Activated T-helper 1 cell treated with anti-CD3 and anti-CD28 coated beads, Interleukin-12 subunit alpha, Interleukin-12 subunit beta, Interleukin-2, Interleukin-4 antibody, amounts not matched to agents 30 ng/mL and 10 ng/mL and 1 ng/mL, durations not matched to agents 14 hours and 24 hours and 36 hours (primary cell): ENCODE measurements at places on chromosomes 4 and X. TPM values are rescaled to one million over a fixed set of nuclear protein-coding genes. Genes with fewer than 3 reads are reported as not detected.

H2BW2 gene
- not detected in 2 replicates for total RNA-seq

DNA sequence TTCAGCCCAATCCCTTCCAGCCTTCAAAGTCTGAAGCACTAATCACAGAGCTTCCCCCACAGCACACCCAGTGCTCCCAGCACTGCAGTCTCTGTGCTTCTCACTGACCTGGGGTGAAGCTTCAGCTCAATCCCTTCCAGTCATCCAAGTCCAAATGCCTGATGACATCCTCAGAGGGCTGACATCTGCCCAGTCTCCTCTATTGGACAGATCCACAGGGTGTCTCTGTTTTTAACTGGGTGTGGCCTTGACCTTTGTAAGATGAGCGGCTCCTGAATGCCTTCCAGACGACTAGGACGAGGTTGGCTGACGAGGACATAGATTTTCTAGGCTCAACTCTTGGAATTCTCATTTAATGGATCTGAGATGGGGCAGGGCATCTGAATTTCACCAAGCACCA lies 7.6 kb upstream of the SLC2A9 start:
- H3K4me1 ChIP-seq = peaks cover 16% of the 10 kb centered on the region
- no peak overlapping the region for H3K4me3 ChIP-seq
- H3K36me3 ChIP-seq = no peaks in the 10 kb centered on the region
- no peak for DNase-seq
- H3K27ac ChIP-seq = no peak overlapping the region

GRCh38 chrX:56733459-56734046 lies 4.5 kb downstream of the NBDY start:
- DNase-seq = peak; percentile 12
- H3K27me3 ChIP-seq = no peaks in the 10 kb centered on the region
- H3K36me3 ChIP-seq = peaks cover 16% of the 10 kb centered on the region

- H3K27ac ChIP-seq = no peak overlapping the region
- H3K36me3 ChIP-seq = no peaks in the 10 kb centered on the region
- peaks cover 1% of the 10 kb centered on the region for H3K27me3 ChIP-seq
- no peak for DNase-seq
- no peak overlapping the region for H3K4me3 ChIP-seq
Observed at GRCh38 chrX:68878977-68879645, 50.3 kb downstream of the EFNB1 start.

DNA sequence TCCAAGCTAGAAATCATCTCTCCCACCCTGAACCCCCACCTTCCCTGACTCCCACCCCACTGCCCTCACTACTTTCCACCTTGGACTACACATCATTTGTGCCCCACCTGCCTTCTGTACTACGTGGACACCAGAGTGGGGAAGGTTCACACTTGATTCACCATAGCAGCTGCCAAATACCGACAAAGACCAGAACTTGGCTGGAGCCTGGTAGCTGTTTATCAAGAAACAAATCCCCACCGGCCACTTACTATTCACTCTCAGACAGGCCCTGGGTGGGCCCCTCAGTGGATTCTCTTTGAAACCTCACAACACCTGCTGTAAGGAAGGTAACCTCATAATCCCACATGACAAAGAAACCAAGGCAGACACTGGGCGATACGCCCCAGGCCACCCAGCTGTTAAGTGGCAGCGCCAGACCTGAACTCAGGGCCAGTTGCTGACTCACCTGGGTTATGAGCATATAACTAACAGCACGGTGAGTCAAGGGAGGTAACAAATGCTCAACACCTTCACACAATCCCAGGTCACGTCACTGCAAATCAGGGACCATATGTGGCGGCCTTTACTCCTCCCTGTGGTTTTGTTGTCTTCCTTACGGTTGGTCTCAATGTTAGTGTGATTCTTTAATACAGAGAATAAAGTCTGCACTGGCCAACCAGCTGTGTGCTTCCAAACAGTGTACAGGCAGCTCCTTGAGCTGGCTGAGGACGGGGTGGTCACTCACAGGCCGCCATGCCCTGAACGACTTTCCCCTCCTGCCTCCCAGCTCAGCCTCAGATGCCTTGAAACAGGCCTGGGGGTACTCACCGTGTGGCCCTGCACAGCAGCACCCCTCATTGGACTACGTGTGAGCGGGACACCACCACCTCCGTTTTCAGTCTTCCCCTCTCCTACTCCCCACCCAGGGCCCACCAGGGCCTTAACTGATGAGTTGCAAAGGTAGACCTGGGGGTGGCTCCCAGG lies 7.5 kb downstream of the WDR1 start:
- no peaks in the 10 kb centered on the region for H3K27me3 ChIP-seq
- H3K4me1 ChIP-seq = peaks cover 99% of the 10 kb centered on the region
- peak overlapping the region; percentile 69 for H3K4me3 ChIP-seq
- DNase-seq = no peak

DNA sequence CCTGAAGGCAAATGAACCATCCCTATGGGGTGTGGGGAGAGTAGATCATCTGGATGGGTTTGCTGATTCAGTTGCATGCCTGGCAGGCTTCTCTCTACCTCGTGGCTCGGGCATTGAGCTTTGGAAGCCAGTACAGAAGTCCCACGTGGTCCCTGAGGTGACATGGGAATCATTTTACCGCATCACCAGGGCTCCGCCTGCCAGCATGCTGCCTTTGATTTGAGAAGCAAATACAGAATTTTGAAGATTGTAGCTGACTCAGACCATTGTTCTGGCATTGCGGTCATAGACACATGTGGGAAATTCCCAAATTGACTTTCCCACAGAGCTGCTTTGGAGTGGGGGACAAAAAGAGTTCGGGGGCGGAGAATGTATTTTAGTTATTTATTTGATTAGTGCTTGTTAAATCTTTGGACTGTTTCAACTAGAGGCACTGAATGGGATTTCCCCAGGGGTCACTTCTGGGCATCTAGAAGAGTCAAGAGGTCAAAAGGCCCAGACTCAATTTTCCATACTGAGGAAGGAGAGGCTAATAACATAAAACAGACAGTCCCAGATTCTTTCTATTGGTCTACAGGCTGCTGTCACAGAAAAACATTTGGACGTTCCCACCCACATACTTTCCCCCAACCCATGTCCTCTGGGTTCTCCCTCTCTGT lies 79.3 kb downstream of the NHSL2 start:
- H3K36me3 ChIP-seq = no peaks in the 10 kb centered on the region
- H3K4me3 ChIP-seq = no peak overlapping the region
- no peak overlapping the region for H3K27ac ChIP-seq
- no peaks in the 10 kb centered on the region for H3K4me1 ChIP-seq

- H3K4me3 ChIP-seq = no peak overlapping the region
- H3K27me3 ChIP-seq = no peaks in the 10 kb centered on the region
- H3K36me3 ChIP-seq = no peaks in the 10 kb centered on the region
- H3K4me1 ChIP-seq = no peaks in the 10 kb centered on the region
- no peak overlapping the region for H3K27ac ChIP-seq
Observed at GRCh38 chrX:3017492-3017891, 11.1 kb downstream of the ARSH start.

GRCh38 chrX:143634663-143635455 lies 1.0 kb downstream of the SLITRK4 start:
- peaks cover 5% of the 10 kb centered on the region for H3K4me1 ChIP-seq
- peaks cover 2% of the 10 kb centered on the region for H3K36me3 ChIP-seq
- no peak for DNase-seq
- peaks cover 8% of the 10 kb centered on the region for H3K27me3 ChIP-seq

DNA sequence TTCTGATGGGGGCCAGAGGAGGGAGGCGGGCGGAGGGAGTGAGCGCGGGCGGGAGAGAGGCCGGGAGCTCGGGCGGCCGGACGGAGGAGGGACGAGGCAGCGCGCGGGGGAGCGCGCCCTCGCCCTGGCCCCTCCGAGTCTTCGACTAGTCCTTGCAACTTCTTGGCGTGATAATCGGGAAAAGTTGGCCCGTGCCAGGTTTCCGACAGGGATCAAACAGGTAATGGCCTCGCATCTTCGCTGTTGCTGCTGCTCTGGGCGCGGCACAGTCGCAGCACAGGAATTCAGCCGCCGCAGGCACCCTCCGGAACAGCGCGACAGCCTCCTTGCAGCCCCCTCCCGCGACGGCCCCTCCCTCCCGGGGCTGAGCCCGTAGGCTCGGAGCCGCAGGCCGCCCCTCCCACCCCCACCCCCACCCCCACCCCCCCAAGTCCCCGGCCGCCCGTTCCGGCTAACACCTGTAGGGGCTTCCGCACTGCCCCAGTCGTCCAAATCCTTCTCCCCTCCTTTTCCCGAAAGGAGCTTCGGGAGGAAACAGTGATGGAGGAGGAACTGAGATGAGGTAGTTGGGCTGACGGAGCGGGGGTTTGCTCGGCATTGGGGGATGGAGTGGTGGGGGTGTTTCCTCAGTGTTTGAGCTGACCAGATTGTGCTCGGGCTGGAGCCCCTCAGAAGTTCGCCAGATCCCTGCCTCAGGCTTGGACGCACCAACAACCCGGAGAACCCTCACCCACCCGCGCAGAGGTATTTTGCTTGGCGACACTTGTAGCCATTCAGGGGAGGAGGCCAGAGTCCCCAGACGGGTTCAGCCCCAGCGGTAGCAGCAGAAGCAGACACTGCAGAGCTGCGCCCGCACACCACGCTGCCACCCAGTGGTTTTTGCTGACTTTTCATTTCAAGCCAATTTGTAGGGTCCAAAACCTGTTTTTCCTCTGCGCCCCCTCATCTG lies at the start of gene FGF13:
Gene FGF13, minus strand, starts transcription at position 319 of the 949 bp plus-strand sequence. CDS start 714 bp downstream, outside the sequence.
- H3K4me3 ChIP-seq = no peak within 1 kb of the TSS
- H3K36me3 ChIP-seq = no peaks in the 10 kb centered on the region
- peaks cover 20% of the 10 kb centered on the region for H3K27me3 ChIP-seq
- no peak for DNase-seq
- H3K4me1 ChIP-seq = no peaks in the 10 kb centered on the region

DNA sequence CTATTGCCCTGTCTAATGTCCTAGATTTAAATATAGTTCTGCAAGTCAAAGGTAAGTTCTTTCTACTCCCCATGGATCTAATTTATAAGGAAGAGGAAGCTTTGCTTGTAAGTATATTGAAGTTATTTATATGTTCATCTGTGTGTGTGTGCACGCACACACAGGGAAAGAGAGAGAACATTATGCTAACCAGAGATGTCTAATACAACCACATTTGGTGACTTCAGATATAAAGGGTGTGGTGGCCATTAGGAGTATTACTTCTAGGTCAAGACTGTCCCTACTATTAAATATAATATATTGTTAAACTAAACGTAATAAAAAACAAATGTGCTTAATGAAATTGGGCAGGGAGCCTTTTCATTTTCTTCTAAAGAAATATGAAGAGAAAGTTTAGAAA lies 4.1 kb downstream of the DCK start:
- H3K4me1 ChIP-seq = peaks cover 83% of the 10 kb centered on the region
- peak overlapping the region; percentile 83 for H3K27ac ChIP-seq
- no peaks in the 10 kb centered on the region for H3K27me3 ChIP-seq
- peaks cover 39% of the 10 kb centered on the region for H3K36me3 ChIP-seq
- peak overlapping the region; percentile 97 for H3K4me3 ChIP-seq
- no peak for DNase-seq
